ENCODE measurements at places on chromosomes 16 and 17.

GRCh38 chr17:28317966-28318758 is 838 bp upstream of the TMEM97 start:
- no peak for DNase-seq

DNA sequence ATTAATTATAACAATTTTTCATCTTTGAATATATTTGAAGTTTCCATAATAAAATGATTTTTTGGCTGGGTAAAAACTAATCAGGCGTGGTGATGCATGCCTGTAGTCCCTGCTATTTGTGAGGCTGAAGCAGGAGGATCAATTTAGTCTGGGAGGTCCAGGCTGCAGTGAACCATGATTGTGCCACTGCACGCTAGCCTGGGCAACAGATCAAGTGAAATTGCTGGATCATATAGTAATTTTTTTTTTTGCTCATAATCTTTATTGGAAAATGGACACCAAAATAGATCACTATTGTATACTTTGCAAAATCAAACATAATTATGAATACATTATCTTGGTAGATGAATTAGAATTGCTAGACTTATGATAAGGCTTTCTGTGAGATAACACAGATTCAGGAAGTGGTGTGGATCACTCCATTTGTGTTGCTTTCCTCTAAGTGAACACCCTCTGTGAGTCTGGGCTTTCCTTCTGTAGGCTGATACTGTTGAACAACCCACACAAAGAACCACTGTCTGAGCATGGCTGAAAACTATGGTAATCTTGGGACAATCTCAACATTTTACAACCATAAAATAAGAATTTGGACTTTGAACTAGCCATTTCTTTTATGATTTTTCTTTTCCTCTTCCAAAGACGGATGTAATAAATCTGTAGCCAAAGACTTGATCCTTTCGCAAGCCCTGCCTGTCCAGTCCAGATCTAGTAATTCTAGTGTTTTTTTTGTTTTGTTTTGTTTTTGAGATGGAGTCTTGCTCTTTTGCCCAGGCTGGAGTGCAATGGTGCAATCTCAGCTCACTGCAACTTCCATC is 5.6 kb upstream of the ST3GAL2 start:
- no peak for DNase-seq

DNA sequence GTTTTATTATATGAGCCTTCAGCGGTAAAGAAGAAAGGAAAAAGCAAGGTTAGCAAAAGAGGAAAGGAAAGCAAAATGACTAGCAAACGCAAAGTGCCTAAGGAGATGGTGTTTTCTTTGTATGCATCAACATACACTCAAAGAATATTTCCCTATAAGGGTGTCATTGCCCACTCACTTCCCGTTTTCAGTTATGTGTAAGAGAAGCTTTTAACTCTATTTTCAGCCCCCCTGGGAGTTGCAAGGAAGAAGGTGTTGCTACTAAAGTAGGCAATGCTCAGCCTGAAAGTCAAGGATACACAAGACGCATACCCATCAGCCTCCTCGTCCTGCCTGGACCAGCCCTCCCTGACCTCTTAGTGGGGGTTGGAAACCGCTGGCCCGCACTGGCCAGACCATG is 267.7 kb upstream of the ZFHX3 start:
- DNase-seq = no peak

DNA sequence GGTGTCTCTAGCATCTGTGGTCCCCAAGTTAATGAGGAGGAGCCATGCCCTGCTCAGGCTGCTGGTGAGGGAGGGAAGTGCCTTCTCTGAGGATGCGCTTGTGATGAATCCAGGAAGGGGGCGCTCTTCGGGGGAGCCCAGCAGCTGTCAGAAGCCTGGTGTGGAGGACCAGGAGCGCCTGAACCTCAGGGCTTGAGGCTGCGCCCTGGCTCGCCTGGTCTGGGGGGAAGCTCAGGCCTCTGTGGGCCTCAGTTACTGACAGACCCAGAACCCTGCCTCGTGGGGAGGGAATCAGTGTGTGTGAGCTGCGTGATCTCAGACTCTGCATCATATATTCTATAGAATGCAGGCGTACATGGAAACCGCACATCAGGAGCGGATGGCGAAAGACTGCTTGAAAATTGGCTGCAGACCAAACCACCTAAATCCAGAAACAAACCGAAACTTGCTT is 126.1 kb downstream of the SEC14L1 start:
- no peak for DNase-seq

GRCh38 chr16:78225919-78226318 is 126.5 kb downstream of the WWOX start:
- DNase-seq = no peak

- peak; percentile 54 for DNase-seq
Measured at GRCh38 chr17:3770466-3770865, 30.5 kb downstream of the ITGAE start.

- no peak for DNase-seq
Measured at GRCh38 chr16:81481207-81481821, 36.7 kb downstream of the CMIP start.

DNA sequence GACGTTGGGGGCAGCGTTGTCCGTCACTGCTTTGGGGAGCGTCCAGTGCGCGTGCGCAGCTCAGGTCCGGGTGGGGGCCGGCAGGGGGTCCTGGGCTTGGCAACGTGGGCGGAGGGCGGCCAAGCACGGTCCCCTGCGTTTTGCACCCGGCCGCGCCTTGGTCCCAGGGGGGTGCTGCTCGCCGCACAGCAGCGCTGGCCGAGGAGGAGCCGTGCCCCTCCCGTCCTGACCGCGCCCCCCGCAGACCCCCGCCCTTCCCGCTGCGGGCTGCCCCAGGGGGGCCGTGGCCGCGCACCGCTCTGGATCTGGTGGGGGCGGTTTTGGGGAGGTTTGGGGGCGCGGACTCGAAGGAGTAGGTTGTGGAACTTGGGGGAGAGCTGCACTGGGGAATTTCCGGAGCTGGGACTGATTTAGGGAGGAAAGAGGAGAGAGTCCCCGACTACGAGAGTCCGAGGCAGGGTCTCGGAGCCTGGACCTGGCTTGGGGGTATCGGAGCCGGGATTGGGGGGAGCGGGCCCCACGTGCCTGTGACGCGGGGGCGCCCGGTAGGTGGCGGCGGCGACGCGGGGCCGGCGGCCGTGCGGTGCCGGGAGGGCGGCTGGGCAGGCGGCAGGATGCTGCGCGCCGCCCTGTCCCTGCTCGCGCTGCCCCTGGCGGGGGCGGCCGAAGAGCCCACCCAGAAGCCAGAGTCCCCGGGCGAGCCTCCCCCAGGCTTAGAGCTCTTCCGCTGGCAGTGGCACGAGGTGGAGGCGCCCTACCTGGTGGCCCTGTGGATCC is at the start of gene SLC9A5:
Gene SLC9A5 (plus strand): TSS at position 579 of the 777 bp plus-strand sequence. CDS start 36 bp downstream, at position 615.
- DNase-seq = no peak

- DNase-seq = no peak
Measured at GRCh38 chr17:9771465-9771864, 19.9 kb downstream of the DHRS7C start.

Measured in activated CD8-positive, alpha-beta memory T cell treated with anti-CD3 and anti-CD28 coated beads, Interleukin-2, amount 50 U/mL, for 4 hours (primary cell).